Brain microvascular endothelial cell (primary cell): ENCODE measurements at places on chromosomes 1 and 21.

- no peak for DNase-seq
Observed at GRCh38 chr21:31283025-31283424, 61.0 kb downstream of the TIAM1 start.

- DNase-seq, result no peak
Observed at GRCh38 chr1:63861052-63861691, 87.4 kb downstream of the ROR1 start.

DNA sequence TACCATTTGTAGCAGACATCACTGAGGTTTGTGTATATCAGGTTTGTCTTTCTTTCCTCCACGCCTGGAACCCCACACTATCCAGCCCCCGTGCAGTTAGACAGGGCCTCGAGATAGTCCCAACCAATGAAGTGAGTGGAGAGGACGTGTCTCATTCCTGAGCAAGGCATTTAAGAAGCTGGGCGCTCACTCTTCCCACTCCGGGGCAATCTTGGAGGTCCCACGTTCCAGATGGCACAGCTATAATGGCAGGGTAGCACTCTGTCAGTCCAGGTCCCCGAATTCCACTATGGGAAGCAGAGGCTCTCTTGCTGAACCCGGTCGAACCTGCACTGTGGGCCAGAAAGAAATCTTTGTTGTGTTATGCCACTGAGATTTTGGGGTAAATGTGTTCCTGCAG is 57.3 kb upstream of the CSF3R start:
- DNase-seq, result no peak

GRCh38 chr1:50955116-50955515 is 5.0 kb downstream of the FAF1 start:
- DNase-seq, result no peak

DNA sequence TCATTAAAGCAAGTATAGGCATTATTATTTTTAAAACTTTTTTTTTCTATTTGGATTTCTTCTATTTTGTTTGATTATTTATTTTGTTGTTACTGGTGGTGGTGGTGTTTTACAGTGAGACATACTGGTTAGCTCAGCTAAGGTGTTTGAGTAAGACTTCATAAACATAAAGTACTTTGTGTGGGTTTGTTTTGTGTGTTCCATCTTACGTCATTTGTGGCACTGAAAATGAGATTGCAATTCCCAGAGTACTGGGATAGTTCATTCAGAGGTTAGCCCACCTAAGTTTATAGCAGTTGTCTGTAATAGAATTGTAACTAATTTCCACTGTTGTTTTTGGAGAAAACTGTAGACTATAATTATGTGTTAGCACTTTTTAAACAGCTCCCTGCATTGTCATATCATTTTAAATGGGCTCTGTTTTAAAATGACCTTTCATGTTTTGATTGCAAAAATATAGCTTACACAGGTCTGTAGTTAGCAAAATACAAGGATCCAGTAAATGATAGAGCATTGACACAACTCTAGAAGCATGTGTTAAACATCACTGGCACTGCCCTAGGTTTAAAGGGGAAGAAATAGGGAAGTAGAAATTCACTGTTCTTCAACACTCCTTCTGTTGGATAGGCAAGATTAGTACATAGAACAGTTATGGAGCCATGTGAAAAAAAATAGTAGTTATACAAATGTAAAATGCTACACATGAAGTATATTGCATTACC is 171.7 kb downstream of the NFIA start:
- no peak for DNase-seq
